ENCODE measurements at places on chromosomes 16 and 17.

GRCh38 chr17:290626-291025, 62.0 kb downstream of the RPH3AL start:
- DNase-seq, result no peak

DNA sequence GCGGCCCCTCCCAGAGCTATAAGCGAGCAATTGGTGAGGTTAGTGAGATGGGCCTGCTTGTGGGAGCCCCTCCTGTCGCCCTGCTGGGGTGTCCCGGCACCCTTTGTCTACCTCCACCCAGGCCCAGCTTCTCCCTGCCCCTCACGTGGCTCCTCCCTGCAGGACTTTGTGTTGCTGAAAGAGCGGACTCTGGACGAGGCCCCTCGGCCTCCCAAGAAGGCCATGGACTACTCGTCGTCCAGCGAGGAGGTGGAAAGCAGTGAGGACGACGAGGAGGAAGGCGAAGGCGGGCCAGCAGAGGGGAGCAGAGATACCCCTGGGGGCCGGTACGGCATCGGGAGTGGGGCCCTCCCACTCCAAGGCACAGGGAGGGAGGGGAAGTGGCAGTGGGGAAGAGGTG, 6.1 kb upstream of the C17orf107 start:
- no peak for DNase-seq

GRCh38 chr16:85366031-85366763, 246.9 kb upstream of the GSE1 start:
- no peak for DNase-seq

- no peak for DNase-seq
Measured at GRCh38 chr16:26382586-26382985, 684.1 kb upstream of the C16orf82 start.

GRCh38 chr16:83929811-83930555, 23.1 kb upstream of the OSGIN1 start:
- DNase-seq, result no peak

GRCh38 chr16:16817196-16817595, 438.3 kb downstream of the NPIPA7 start:
- no peak for DNase-seq

All from stimulated activated CD8-positive, alpha-beta memory T cell treated with anti-CD3 and anti-CD28 coated beads, Interleukin-4, amount 100 ng/mL, for 4 hours (primary cell).